ENCODE measurements at places on chromosomes 2 and 18.

DNA sequence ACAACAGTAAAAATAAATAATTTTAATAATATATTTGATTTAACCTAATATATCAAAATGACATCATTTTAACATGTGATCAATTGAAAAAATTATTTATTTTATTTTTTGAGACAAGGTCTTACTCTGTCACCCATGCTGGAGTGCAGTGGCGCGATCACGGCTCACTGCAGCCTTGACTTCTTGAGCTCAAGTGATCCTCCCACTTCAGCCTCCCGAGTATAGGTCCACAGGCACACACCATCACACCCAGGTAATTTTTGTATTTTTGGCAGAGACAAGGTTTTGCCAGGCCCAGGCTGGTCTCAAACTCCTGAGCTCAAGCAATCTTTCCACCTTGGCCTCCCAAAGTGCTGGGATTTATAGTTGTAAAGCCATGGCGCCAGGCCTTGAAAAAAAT lies 126.7 kb upstream of the COPS8 start:
- no peak for DNase-seq

DNA sequence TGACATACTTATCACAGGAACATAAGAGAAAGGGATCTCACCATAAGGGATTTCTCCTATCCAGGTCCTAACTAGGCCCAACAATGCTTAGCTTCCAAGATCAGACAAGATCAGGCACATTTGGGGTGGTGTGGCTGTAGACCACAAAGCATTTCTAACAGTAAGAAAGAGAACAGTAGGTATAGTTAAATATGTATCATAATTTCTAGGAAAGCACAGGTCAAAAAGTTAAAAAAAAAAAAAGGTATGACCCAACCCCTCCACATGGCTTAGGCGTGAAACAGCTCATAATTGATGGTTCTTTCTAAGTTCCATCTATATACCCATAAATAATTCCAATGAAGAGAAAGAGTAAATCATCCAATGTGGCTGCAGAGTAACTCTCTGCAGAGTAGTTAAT lies 6.9 kb downstream of the PRKD3 start:
- DNase-seq: no peak

- no peak for DNase-seq
Observed at GRCh38 chr2:162261032-162261945, 18.0 kb upstream of the FAP start.

GRCh38 chr2:29589440-29590103 lies 331.8 kb downstream of the ALK start:
- no peak for DNase-seq

- no peak for DNase-seq
Observed at GRCh38 chr2:209160800-209161588, 262.9 kb upstream of the MAP2 start.

GRCh38 chr2:127575185-127575765 lies 39.8 kb downstream of the MYO7B start:
- DNase-seq: no peak

GRCh38 chr18:65786474-65786873 lies 35.7 kb downstream of the CDH7 start:
- no peak for DNase-seq

GRCh38 chr2:19072161-19072560 lies 286.3 kb downstream of the OSR1 start:
- no peak for DNase-seq
